ENCODE measurements at places on chromosomes 3 and 15.

GRCh38 chr3:189260556-189261493, 89.1 kb downstream of the TPRG1 start:
- DNase-seq: no peak

- DNase-seq: no peak
Measured at GRCh38 chr15:98954411-98954810, 53.2 kb downstream of the PGPEP1L start.

GRCh38 chr3:52029053-52029452, 27.3 kb downstream of the DUSP7 start:
- no peak for DNase-seq

DNA sequence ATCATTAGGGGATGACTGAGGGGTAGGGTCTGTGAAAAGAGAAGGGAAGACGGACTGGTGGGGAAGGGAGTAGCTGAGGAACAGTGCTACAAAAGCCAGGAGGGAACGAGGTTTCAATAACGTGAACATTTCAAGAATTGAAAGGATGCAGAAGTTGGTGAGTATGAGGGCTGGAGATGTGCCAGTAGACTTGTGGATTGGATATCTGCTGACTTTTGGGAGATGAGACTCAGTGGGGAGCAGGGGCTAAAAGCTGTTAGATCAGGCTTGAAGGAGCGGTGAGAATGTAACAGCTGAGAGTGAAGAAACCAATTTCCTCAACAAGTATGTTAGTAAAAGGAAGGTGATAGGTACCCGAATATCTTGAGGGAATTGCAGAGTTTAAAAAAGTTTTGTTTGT, 65.2 kb downstream of the GTPBP8 start:
- DNase-seq: no peak

GRCh38 chr15:67579164-67579563, 36.7 kb downstream of the MAP2K5 start:
- no peak for DNase-seq

DNA sequence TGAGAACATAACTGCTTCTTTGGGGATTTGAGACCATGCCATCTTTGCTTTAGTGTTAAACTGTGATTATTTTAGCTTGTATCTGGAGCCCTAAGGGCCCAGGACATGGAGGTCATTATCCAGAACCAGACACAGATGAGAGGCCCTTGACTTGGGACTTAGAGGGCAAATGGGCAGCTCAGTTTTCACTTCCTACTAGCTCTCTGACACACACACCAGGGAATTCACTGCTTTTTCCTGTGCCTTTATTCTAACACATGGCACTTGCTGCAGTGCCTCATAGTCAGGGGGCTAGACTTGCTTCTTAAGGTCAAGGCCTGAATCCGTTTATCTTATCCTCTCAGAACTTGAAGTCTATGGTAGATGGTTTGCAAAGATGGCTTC, 33.3 kb downstream of the AMOTL2 start:
- DNase-seq: no peak

- DNase-seq: no peak
Measured at GRCh38 chr15:47756872-47757271, 39.6 kb downstream of the SEMA6D start.
